ENCODE measurements at places on chromosomes 13 and 19.

DNA sequence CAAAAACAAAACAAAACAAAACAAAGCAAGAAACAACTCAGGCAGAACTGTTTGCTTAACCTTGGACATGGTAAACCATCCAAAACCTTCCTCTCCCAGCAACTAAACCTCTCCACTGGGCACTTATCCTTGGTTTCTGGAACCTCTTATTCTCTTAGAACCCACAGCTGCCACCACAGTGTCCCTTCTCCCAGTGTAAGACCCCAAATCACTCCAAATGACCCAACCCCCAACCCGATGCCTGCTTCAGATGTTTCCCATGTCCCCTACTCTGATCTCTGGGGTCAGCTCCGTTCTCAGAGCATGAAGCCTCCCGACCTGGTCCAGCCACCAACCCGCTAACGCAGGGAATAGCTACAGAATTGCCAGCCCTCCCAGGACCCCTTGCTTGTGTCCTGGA, 972 bp downstream of the KLK2 start:
- DNase-seq: no peak

- peak; percentile 38 for DNase-seq
These were observed 24.3 kb downstream of the COLGALT1 start for GRCh38 chr19:17579661-17580244.

- DNase-seq: no peak
These were observed 187.6 kb downstream of the STK24 start for GRCh38 chr13:98389319-98389718.

DNA sequence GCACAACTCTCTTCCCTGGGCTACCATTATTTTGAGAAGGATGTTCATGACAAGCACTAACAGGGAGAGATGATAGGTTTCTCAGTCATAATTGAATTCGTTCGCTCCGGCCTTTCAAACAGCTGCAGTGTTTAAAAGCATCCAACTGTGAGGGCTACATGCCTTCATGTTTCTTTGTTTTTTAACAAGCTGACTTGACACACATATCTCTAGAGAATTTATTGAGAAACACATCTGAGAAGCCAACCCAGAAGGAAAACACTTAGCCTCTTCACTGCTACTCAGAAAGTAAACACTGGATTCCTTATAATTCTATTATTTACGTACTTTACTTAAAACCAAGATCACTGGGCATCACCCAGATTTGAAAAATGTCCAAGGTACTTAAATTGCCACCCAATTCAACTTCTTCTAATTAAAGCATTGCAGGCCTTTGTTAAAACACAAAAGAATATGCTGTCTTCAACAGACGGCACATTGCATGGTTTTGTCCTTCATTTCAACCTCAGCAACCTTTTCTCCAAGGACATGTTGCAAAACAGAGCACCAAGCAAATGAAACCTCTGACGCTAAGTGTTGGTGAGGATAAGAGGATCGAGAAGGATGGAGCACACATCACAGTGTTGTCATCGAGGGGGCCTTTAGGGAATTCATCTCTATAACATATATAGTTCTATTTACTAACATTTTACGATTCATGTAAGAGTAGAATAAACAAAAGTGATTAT, 75.8 kb downstream of the TBC1D4 start:
- no peak for DNase-seq

- no peak for DNase-seq
These were observed 15.2 kb upstream of the MCF2L start for GRCh38 chr13:112953591-112954487.

DNA sequence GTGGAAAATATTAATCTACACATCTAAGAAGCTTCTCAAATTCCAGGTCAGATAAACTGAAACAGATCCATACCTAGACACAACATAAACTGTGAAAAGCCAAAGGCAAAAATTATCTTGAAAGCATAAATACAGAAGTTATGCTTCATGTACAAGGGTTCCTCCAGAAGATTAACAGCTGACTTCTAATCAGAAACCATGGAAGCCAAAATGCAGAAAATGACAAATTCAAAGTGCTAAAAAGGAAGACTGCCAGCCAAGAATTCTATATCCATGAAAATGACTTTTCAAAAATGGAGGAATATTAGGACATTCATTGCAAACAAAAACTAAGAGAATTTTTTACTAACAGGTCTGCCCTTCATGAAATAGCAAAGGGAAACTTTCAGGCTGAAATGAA, 72.8 kb downstream of the MYO16 start:
- DNase-seq: no peak

- DNase-seq: no peak
These were observed 17.1 kb downstream of the HNRNPM start for GRCh38 chr19:8461891-8462290.

- no peak for DNase-seq
These were observed 106.2 kb downstream of the DNAJC15 start for GRCh38 chr13:43129511-43130110.

GRCh38 chr19:50780753-50781435, 9.3 kb upstream of the ACP4 start:
- no peak for DNase-seq

DNA sequence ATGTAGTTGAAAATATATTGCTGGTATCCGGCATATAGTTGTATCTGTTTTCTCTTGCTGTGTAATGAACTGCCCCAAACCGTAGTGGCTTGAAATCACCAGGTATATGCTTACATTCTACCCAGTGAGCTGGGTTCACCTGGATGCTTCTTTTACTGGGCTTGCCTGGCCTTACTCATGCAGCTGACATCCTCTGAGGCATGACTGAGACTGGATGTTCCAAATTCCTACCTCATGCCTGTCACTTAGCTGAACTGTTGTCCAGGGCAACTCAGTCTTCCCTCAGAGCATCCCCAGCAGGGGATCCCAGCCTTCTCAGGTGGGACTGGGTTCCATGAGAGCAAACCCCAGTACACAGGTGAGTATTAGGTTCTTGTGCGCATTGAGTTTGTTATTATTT, 66.8 kb downstream of the IFT88 start:
- DNase-seq: no peak

DNA sequence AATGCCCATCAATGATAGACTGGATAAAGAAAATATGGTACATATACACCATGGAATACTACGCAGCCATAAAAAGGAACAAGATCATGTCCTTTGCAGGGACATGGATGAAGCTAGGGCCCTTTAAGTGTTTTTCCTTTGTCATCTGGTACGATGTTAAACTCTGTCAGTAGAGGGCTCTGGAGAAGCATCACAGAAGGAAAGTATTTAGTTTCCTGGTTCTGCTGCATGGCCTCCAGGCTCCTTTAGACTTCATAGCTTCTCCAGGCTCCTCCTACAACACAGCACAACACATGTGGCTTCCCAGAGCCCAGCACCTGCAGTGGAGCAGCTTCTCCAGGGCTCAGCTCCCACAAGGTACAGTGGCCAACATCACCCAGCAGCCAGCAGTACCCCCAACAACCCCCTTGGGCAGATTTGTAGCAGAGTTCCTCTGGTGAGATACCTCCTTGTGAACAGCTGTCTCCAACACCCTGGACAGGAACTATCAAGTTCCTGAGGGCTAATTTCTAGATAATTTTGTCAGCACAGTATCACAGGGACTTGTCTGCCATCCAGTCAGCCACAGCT, 63.4 kb downstream of the KCTD12 start:
- DNase-seq: no peak

DNA sequence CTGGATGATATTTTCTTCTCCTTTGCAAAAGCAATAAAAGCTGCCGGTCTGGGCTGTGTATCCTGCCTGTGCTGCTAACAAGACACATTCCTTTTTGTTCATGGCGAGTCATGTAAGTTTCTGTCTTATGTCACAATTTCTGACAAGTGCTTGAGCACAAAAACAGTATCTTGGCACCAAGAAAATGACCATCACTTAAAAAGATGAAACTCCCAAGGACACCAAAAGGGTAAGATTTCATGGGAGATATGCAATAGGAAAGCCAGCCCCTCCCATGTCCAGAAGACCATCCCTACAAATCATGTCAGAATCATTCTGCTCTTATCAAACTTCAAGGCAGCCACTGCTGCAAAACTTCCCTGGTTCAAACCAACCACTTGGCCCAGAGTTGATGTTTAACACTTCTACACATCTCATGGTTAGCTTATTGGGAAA, 375.4 kb upstream of the ZNF507 start:
- DNase-seq: no peak

DNA sequence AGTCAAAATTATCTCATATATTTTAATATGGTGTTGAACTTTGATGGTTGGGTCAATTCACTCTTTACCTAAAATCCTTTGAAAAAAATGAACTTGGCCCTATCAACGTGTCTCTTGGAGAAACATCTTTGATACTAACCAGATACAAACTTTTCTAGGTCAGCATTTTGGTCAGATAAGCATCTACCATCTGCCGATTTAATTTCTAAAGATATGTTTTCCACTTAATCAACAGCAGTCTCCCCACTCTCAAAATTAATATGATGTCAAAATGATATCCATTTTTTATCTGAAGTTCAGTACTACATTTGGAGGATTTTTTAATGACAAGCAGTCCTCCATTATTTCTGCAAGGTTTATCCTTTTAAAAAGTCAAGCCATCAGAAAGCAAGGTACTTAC, 288.8 kb downstream of the DIAPH3 start:
- DNase-seq: no peak

DNA sequence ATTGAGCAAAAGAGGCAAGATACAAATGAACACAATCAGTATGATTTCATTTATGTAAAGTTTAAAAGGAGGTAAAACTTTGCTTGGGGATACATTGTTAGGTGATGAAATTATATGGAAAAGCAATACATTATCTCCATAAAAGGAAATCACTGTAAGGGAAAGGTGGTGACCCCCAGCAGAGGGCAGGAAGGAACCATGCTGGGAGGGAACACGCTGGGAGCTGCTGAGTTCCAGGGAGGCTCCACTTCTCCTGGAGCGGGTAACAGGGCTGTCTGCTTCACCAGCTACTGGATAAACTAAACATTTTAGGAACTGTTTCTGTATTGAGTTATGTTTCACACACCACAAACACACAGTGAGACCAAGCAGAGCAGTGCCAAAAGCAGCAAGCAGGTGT, 91.2 kb downstream of the KATNAL1 start:
- no peak for DNase-seq

DNA sequence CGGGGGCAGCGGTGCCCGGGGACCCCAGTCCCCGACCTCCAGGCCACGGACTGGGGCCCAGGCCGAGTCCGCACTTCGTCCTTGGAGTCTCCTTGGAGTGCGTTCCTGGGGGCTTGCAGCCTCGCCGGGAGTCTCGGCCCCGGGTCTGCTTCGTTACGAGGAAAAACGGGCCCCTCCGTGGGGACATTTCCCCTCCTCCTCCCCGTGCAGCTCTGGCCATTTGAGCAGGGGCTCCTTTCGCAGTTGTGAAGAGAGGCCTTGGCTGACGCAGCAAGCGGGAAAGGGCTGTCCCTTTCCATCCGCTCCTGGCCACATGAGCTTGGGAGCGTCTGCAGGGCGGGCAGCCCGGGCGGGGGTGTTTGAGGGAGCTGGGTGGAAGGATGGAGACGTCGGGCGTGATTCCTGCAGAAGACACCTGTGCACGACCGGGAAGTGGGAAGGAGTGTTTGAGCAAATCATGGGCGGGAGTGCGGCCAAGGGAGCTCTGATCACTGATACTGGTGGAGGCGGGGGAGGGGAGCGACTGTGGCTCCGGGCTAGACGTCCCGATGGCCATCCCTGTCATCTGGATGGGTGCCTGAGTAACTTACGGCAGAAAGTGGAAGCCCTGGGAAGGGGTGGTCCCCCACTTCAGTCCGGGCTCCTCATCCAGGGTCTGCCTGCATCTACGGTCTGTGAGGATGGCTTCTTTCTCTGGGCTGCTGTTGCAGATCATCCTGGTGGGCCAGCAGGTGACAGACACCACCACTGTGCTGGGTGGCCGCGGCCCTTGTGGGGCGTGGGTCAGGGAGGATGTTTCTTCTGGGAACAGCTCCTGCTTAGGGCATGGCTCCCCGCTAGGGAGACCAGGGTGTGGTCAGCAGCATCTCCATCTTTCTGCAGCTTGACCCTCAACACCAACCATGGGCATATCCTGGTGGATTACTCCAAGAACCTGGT, 736 bp downstream of the GPI start:
- peak; percentile 57 for DNase-seq

DNA sequence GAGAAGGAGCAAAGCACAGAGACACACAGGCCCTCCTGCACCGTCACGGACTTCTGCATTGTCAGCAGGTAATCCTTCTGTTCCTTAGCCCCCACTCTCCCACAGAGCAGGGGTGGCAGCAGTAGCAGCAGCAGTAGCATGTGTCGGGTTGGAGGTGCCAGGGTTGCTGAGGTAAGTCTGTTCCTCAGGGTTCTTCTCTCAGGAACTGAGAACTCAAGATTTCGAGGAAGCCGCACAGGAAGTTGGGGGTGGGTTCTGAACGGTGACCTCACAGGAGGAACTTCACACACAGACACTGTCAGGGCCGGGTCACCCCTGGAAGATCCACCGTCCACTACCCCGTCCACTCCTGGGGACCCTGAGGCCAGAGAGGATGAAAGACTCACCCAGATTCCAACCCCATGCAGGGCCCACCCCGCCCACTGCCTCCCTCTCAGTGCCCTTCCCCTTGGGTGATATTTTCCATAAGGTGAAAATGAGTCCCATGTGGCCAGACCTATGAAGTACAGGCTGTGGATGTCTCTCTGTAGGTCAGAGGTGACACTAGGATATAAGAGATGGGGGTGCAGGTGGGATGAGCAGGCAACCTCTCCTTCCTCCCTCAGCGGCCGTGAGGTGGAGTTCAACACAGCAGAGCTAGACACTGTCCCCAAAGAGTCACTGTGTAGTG, at the start of gene SIGLEC12:
SIGLEC12 (minus strand) TSS at position 207 of the 670 bp plus-strand sequence; CDS start at position 140, 67 bp downstream.
- DNase-seq: peak; percentile 33

- DNase-seq: no peak
These were observed 67.4 kb downstream of the CDADC1 start for GRCh38 chr13:49315036-49315565.

- no peak for DNase-seq
These were observed 9.5 kb downstream of the FCGBP start for GRCh38 chr19:39924952-39925351.

GRCh38 chr19:56838024-56838908, 2.3 kb downstream of the PEG3 start:
- peak; percentile 66 for DNase-seq

DNA sequence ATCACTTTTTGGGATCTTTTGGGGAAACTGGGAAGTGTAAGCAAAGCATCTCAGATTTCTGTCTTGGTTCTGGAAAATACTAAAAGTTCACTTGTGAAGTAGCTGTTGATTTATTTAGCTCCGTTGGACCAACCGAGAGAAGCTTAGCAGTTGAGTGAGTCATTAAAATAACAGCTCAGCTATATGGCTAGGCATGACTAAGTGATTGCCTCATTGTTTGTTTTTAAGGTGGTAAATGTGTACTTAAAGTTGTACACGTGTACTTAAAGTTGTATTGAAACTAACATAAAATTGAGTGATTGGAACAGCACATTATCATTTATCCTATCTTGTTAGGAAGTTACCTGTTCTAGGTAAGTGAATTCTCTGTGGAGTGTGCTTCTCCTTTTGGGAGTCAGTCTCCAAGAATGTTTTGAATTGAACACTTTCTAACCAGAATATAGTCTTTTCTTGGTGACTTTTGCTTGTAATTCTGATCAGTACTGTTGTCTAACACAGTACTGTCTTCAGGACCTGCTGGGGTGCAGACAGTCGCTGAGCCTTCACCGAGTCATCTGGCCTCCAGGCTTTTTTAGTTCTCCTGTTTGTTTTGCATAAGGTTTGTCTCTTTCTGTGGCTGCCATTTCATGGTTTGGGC, 2.9 kb upstream of the DCUN1D2 start:
- no peak for DNase-seq
